A673 (cell line): ENCODE measurements at places on chromosomes 3 and 15.

DNA sequence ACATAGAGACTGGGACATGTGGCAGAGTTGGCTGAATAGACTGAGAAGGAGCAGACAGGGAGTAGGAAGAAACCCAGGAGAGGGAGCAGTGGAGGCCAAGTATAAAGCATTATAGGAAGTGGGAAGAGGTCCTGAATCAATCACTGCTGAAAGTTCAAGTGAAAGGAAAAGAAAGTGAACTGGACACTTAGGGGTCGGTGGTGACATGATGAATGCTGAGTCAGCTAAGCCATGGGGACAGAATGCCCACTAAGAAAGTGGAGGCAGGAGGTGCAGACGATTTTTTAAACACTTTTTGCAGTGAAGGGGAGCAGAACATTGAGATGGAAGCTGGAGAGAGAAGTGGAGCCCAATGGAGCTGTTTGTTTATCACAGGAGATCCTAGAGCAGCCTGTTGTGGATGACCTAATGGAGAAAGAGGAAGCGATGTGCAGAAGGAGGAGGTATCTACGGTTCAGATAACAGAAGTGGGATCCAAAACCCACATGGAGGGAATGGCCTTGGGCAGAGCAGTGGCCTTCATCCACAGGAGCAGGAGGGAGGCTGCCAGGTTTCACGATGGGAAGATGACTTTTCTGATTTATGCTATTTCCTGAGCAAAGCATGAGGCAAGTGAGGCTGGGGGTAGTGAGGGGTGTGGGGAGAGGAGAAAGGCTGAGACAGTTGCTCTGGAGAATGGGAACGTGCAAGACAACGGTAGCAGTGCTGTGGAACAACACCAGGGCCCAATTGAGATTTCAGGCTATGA, 208.2 kb downstream of the RPLP1 start:
- DNase-seq, result no peak

DNA sequence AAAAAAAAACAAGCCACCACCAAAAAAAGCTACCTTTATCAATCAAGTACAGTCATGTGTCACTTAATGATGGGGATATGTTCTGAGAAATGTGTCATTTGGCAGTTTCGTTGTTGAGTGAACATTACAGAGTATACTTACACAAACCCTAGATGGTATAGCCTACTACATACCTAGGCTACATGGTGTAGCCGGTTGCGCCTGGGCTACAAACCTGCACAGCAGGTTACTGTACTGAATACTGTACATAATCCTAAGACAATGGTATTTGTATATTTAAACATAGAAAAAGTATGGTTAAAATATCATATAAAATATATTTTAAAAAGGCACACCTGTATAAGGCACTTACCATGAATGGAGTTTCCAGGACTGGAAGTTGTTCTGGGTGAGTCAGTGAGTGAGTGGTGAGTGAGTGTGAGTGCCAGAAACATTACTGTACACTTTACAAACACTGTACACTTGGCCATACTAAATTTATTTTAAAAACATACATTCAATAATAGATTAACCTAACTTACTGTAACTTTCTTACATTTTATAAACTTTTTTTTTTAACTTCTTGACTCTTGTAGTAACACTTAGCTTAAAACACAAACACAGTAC, 25.9 kb upstream of the JMJD7 start:
- DNase-seq, result no peak

DNA sequence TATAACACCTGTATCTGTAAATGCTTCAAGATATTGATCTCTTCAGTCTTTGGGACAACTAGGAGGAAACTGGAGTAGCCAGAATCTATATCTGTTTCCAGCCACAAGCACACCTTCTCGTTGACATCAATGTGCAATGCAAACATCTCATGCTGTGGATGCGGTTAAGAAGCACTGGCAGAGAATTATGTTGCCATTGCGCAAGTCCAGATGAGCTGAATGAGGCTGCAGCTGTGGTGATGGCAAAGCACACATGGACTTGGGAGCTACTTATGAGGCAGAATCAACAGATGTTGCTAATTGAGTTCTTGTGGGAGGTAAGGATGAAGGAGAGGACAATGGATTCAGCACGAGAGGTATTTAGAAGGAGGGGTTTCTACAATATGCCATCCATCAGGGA, 90.9 kb downstream of the STRIT1 start:
- no peak for DNase-seq

DNA sequence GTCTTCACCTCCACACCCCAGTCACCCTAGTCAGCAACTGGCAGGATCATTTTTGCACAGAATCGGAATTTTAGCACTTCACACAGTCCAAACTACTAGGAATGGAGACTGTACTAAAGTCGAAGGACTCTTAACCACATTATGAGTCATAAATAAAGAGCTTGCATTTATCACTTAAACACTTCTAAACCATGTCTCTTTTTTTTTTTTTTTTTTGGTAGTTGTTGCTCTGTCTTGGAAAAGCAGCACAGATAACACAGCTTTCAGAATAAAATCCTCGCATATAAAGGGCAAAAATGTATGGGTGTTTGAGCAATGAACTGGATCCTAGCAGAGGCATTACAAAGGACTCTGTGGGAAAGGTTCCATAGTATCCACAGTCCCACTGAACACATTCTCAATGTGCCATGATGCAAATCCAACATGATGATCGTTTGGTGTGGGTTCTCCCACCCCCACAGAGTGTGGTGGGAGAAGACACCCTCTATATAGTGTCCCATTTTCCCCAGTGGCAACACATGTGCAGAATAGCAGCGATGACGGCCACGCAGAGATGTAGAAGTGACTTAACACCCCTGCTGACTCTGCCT, 47.1 kb downstream of the FOXP1 start:
- no peak for DNase-seq

DNA sequence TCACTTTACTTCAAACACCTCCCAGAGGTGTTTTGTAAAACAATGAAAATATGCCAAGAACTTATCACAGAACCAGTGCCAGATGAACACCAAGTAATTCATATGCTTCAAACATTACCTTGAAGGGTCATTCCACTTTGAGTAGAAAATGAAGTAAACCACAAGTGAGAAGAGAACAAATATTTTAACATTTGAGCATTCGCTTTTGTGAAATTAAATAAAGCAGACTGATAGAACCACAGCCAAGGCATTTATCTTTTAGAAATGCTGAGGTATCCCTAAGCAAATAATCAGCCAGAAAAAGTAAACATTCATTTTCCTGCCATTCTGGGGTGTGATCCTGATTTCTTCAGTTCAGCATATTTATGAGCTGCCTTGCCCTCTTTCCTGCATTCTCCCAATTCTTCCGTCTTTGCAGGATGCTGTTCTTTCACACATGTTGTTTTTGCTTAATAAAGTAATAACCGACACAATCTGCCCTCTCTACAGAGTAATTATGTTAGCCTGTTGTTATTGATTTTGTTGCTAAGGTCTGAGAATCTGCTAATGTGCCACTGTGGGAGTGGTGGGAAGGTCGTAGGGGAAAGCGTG, 235.6 kb upstream of the TGFBR2 start:
- no peak for DNase-seq

DNA sequence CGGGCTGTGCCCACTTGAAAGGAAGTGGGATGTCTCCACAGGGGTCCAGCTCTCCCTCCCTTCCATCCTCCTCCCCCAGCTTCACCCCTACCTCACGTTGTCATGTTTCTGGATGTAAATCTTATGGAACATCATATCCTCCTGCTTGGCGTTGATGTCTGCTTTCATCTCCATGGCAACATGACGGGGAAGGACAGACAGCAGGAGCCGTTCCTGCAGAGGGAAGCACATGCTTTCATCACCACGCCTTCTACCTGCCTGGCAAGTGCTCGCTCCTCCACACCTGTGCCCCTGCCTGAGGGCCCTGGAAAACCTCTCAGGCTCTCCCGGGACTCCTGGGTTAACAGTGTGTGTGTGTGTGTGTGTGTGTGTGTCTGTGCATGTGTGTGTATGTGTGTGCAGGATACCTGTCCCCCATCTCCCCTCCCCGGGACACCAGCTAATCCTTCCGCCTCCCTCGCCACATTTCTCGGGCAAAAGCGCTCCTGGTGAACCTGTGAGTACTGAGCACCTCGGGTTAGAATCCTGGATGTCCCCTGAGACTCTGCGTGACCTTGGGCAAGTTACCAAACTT, 101.1 kb downstream of the ADCY5 start:
- DNase-seq, result no peak

- no peak for DNase-seq
Measured at GRCh38 chr15:70470556-70471191, 292.7 kb downstream of the UACA start.

DNA sequence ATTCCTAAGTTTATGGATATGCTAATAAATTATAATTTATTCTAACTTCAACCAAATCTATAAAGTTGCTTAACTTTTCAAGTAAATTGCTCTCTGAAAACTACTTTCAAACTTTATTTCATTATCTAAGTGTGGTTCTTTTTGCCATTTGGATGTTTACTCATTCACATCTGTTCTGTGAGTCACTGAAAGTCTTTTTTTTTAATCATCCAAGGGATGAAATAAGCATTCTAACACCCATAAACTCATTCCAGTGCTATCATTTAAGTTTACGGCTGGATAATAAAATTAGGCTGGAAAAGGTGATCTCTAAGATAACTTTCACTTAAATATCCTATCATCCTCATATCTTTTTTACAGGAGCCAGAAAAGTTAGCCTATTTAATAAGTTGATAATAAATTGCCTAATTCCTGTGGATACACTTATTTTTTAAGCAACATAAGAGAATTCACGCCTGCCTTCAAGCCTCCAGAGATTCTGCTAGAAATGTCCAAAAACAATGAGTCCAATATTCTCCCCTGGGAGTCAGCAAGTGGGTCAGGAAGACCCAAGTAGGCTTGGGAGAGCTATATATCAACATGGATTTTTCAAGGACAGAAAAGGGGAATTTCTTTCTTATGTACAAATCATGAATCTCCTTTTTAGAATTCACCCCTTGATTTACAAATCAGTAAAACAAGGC, 25.8 kb downstream of the SCG3 start:
- DNase-seq, result no peak

- peak; percentile 74 for DNase-seq
Measured at GRCh38 chr3:39639344-39640236, 169.8 kb upstream of the MYRIP start.

DNA sequence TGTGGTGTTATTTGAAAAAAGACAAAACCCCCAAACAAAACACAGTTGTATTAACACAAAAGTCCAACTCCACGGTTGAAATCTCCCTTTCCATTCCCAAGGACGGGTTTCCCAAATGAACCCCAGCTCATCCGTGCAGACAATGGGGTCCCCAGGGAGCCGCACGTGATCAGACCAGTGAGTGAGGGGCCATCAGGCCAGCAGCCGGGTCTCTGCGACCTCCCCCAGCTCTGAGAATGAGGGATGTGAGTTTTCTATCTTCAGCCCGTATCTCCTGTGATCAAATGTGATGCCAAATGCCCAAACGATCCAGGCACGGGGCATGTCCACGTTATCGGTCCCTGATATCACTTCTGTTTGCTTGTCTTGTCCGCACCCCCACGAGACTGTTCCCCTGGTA, 138.0 kb downstream of the OPA1 start:
- DNase-seq, result no peak

GRCh38 chr3:23377928-23378672, 175.0 kb downstream of the UBE2E2 start:
- DNase-seq, result no peak

DNA sequence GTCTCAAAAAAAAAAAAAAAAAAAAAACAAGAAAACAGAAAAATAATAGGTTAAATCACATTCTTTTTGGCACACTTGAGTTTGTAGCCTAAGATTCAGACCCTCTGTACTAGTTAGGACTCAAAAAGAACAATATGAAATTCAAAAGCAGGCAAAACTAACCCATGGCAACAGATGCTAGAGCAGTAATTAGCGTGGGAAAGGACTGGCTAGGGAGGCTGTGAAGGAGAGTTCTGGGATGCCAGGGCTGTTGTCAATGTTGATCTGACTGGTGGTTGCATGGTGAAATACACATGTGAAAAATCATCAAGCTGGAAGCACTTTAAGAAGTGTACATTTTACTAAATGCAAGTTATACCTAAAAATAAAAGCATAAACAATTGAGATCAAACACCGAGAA, 35.6 kb downstream of the KLHL6 start:
- DNase-seq, result no peak

GRCh38 chr3:142724682-142725356, 985 bp downstream of the TRPC1 start:
- peak; percentile 21 for DNase-seq

- no peak for DNase-seq
Measured at GRCh38 chr3:140584549-140584948, 93.3 kb upstream of the TRIM42 start.

DNA sequence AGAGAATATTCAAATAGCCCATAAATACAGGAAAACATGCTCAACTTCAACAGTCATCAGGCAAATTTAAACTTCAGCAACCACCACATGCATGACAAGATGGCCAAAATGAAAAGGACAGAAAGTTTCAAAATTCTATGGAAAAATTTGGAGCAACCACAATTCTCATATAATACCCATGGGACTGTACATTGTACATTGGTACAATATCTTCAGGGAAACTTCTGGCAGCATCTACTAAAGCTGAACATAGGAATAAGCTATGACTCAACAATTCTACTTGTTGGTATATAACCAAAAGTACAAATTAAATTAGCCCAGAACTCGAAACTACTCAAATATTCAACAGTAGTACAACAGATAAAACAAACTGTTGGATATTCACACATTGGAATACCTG, 847.6 kb downstream of the TBL1XR1 start:
- DNase-seq, result no peak

GRCh38 chr15:73821181-73821580, 52.2 kb upstream of the TBC1D21 start:
- no peak for DNase-seq

- DNase-seq, result no peak
Measured at GRCh38 chr3:122688996-122689395, 8.4 kb downstream of the PARP14 start.

GRCh38 chr3:155390351-155390750, 96.9 kb upstream of the STRIT1 start:
- no peak for DNase-seq

GRCh38 chr3:81544385-81544784, 217.1 kb downstream of the GBE1 start:
- no peak for DNase-seq

GRCh38 chr3:188458756-188459155, 304.8 kb downstream of the LPP start:
- DNase-seq, result no peak

- DNase-seq, result peak; percentile 30
Measured at GRCh38 chr3:11154036-11154952, at the start of gene HRH1. Gene HRH1, plus strand, starts transcription at chr3:11154493. Its CDS starts 104,545 bp downstream, at chr3:11259038.

DNA sequence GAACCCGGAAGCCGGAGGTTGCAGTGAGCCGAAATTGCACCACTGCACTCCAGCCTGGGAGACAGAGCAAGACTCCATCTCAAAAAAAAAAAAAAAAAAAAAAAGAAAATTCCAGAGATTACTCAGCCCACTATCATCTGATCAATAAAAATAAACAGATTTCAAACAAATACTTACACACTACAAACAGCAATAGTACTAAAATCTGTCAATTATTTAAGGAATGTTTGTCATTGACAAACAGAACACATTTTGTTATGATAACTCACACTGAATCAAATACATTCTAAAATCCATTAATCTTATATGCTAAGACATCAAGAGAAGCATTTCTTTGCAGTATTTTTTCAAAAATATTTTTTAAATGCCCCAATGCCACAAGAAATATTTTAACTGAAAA, 7.6 kb downstream of the MYO9A start:
- no peak for DNase-seq

- DNase-seq, result no peak
Measured at GRCh38 chr3:100517276-100517675, 24.9 kb downstream of the TMEM45A start.
